GM03348 (cell line): ENCODE measurements at places on chromosomes 7 and 10.

DNA sequence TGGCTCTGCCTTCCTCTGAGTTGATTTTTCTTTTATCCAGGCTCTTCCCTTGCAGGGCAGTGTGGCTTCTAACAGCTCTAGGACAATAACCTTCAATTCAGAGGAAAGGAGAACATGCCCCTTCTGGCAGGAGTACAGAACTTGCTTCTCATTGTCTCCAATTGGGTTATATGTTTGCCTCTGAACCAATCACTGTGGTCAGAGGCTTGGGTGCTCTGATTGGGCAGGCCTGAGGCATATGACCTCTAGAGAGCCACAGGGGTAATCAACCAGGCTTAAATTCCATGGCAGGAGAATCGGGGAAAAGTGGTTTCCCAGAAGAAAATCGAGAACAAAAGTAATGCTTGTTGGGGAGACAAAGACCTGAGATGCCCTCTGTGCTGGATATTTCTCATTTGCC, 240.0 kb downstream of the REEP3 start:
- DNase-seq = no peak

DNA sequence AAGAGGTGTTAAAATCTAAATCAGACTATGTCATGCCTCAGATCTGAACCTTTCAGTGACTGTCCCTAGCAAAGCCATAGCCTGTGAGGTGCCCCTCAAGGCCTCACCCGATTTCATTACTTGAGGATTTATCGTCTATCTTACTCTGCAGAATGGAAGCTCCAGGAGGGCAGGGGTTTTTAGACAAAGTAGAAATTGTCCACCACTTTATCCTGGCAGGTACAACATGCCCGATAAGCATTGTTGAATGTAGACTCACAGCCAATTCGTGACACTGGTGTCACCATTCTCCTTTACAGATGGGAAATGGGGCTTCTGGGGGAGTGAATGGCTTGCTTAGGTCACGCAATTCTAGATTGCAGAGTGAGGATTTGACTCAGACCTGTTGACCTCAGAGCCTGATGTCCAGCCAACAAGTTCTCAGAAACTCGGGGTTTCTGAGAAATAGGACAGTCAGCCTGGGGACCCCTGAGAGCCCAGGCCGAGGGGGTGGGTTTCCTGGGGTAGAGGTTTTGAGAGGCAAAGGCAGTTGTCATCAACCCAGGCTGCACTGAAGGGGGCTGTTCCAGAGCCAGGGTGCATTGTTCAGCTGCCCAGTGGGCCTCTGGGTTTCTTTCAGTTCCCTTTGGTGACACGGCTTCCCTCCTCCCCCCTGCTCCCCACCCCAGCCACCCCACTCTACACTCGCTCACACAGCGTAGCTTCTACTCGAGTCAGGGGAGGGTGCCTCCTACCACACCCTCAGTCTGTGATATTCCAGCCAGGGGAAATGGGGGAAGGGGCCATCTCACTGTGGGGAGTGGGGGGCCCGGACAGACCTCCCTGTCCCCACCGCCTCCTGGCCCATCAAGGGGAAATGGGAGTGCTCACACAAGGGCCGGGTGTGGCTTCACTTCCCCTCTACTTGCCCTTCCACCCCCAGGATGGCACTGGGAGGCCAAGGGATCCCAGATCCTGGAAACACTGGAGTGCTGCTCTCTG, 3.1 kb upstream of the IRF5 start:
- no peak for DNase-seq

DNA sequence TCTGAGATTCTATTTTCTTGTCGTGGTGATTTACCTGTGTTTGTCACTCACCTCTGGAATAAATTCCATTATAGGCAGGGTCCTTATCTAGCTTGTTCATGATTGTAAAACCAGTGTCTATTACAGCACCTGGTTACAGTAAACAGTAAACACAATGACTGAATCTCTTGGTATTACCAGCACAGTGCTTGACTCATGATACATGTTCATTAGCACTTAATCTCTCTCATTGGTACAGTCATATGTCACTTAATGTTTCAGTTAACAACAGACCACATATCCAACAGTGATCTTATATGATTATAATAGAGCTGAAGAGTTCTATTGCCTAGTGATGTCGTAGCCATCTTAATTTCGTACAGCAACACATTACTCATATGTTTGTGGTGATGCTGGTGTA, 1.6 kb upstream of the TASOR2 start:
- no peak for DNase-seq

DNA sequence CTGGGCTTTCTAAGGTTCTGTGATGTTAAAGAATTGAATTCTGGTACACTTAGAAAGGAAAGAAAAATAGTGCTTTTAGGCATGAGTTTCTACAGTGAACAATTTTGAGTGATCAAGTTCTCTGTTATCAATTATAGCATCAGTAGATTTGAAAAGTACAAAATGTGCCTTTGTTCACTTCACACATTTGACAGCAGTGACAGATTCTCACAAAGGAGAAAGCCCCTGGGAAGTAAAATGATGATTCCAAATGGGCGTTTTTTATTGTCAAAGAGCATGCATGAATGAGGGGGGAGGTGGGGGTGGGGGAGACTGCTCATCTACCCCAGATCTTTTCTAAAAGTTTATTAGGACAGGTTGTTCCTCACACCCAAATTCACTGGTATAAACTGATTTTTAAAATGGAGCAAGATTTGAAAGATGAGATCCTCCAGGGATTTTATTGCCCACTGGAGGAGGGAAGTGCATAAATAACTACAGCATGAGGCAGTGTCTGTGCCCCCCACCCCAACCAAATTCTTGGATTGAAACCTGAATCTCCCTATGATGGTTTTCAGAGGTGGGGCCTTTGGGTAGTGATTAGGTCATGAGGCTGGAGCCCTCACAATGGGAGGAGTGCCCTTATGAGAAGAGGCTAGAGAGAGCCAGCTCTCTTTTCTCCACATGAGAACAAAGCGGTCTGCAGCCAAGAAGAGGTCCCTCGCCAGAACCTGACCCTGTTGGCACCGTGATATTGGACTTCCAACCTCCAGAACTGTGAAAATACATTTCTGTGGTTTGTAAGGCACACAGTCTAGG, 79.5 kb downstream of the AOAH start:
- no peak for DNase-seq

DNA sequence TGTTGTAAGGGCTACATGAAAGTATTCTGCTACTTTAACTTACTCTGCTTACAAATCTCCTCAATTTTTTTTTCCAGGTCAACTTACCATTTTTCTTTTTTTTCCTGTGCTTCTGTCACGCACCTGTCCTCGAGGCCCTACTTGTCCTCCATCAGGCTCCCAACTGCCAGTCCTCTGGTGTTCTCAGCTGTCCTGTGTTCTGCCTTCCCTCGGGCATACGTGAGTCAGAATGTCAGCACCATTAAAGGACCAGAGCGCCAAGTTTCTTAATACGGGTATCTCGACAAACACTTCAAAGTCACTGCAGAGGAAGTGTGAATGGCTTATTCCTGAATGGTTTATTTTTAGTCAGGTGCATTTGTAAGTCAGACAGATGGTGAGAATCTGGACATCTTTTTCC, at the start of gene TEX47:
TEX47 (minus strand) TSS at position 185 of the 400 bp plus-strand sequence. CDS start 795 bp downstream, outside the sequence.
- no peak for DNase-seq

DNA sequence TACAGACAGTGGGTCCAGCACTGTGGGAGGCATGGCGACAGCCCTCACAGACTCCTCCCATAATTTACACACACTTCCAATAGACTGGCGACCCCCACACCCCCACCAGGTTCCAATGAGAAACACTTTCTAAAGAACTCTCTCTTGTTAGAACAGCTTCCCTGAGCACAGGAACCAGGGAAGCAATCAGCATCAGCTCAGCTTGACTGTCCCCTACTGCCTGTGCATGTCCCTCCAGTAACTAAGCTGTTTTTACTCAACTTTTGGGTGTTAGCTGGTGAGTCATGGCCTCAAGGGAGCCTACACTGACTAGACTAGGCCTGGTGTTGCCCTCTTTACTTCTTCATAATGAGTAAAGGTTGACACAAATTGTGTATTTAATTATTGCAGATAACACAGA, 32.6 kb upstream of the HERPUD2 start:
- DNase-seq = peak; percentile 48
